ENCODE measurements at places on chromosomes 11 and 22.

DNA sequence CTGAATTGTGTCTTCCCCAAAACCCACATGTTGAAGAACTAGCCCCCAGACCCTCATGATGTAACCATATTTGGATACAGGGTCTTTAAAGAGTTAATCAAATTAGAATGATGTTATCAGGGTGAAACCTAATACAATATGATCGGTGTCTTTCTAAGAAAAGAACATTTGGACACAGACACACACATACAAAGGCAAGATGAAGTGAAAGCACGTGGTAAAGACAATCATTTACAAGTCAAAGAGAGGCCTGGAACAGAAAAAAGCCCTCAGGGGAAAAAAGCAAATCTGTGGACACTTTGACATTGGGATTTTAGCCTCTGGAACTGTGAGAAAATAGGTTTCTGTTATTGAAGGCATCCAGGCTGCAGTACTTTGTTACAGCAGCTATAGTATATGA is 733.4 kb downstream of the JRKL start:
- no peak for DNase-seq

DNA sequence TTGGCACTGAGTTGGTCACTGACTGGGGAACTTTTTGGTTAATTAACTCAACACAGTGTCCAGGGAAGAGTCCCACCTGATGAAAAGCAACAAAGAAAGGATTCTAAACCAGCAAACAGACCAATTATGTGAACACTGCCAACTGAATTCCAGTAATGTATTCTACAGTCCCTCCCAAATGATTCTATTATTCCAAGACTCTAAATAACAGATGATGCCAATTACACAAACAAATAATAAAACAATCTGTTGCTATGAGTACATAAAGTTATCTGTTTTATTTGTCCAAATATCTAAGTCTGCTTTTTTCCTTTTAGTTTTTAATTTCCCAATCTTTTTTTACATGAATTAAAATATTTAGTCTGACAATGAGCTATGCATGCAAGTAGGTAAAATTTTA is 98.3 kb upstream of the TP53AIP1 start:
- DNase-seq, result no peak

GRCh38 chr11:2137202-2138067 is 1.8 kb downstream of the IGF2 start:
- no peak for DNase-seq

GRCh38 chr11:8828580-8829361 is 82.2 kb upstream of the AKIP1 start:
- DNase-seq, result no peak
